ENCODE measurements at places on chromosomes 4 and X.

GRCh38 chr4:147351083-147351787, 129.7 kb upstream of the EDNRA start:
- DNase-seq, result peak; percentile 34

DNA sequence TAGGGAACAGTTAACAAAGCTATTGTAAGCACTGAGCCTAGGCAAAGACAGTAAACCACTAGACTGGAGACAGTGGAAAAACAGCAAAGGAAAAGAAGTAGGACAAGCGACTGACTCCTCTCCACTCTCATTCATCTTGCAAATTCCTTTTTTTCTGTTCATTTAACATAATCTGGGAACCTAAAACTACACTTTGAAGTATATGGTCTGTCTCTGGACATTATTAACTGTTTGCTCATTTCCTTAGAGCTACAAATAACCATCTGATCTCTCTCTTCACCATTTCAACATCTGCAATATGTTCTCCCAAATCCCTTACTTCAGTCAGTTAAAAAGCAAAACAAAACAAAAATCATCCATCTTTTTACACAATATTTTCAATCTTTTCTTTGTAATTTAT, 642 bp downstream of the HMGN5 start:
- DNase-seq, result peak; percentile 22

GRCh38 chr4:41143311-41144039, 70.9 kb downstream of the APBB2 start:
- peak; percentile 97 for DNase-seq

GRCh38 chr4:152587127-152587526, 51.2 kb upstream of the FBXW7 start:
- DNase-seq, result no peak

GRCh38 chr4:43547561-43547960, 655.0 kb downstream of the GRXCR1 start:
- DNase-seq, result no peak

GRCh38 chrX:2819345-2820135, 9.2 kb upstream of the GYG2 start:
- peak; percentile 52 for DNase-seq

GRCh38 chr4:3530663-3531254, 1.5 kb downstream of the LRPAP1 start:
- no peak for DNase-seq

- no peak for DNase-seq
These were observed 42.9 kb downstream of the WWC2 start for GRCh38 chr4:183141997-183142396.

GRCh38 chrX:41001327-41001726, 83.9 kb upstream of the USP9X start:
- peak; percentile 1 for DNase-seq

DNA sequence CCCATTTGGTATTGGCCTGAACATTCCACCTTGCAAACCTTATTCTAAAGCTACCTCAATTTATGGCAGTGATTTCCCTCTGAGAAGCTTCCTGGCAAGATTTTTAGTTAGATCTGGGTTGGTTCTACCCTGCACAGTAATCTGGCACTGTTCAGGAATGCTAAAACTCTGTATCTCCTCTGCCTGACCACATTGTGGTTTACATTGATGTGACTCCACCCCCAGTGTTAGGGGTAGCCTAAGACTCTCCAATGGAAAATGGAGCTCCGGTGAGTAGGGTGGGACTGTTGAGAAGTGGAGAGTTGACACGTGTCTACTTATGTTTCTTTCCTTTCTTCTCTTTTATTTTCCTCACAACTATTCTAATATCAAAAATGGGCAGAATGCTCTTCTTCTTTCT, 45.4 kb downstream of the BMPR1B start:
- peak; percentile 33 for DNase-seq

GRCh38 chr4:66694739-66695138, 850.6 kb downstream of the CENPC start:
- no peak for DNase-seq

DNA sequence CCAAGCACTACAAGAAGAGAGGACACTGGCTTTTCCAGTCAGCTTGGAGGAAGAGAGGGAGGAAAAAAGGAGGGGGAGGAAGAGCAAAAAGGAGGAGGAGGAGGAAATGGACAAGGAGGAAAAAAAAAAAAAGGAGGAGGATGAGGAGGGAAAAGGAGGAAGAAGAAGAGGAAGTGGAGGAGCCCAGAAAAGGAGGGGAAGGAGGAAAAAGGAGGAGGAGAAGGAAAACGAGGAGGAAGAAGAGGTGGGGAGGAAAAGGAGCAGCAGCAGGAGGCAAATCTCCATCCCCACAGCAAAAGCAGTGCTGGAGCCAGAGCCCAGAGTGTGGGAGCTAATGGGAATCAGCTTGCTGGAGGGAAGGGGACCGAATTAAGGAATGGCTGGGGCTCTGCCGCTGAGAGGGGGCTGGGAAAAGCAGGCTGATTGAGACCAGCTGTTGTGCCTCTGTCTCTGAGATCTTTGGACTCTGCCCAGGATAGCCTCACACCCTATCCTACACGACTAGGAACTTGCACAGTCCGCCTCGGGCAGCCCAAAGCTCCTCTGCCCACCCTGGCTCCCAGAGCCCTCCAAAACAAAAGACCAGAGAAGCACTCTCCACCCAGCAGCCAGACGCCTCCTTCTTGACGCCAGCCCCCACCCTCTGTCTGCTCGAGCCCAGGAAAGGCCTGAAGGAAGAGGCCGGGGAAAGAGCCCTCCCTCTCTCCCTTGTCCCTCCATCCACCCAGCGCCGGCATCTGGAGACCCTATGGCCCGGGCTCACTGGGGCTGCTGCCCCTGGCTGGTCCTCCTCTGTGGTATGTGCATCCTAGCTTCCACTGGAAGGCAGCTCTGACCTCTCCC, at the start of gene XPNPEP2:
Gene XPNPEP2, plus strand, starts transcription at position 514 of the 843 bp plus-strand sequence. Its CDS starts 235 bp downstream, at position 749.
- no peak for DNase-seq

- no peak for DNase-seq
These were observed 42.5 kb upstream of the TLR2 start for GRCh38 chr4:153641532-153641931.

GRCh38 chrX:103607364-103608305, at the start of gene TCEAL3:
TCEAL3 (plus strand) TSS chrX:103607963; CDS start chrX:103609065, 1,102 bp downstream.
- peak; percentile 39 for DNase-seq

DNA sequence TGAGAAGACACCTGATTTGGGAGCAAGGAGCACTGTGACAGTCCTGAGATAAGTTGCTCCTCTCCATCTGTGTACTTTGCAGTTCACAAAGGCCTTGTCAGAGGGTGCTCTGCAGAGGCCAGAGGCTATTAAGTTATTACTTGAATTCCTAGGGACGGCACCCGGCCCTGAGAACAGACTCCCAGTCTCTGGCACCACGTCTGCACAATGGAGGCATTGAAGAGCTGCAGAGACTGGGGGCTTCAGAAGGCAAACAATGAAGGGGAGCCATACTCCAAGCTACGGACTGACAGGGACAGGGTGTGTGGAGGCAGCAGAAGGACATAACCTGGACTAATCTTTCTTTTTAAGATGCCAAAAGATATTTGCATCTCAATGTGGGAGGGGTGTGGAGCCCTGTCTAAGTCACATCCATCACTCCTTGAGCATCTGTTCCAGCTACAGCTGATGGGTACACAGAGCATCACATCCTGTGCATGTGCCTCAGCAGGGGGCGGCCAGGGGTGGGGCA, 11.5 kb downstream of the RASGEF1B start:
- DNase-seq, result no peak

Data from choroid plexus epithelial cell (primary cell).